ENCODE measurements at places on chromosomes 11 and 22.

DNA sequence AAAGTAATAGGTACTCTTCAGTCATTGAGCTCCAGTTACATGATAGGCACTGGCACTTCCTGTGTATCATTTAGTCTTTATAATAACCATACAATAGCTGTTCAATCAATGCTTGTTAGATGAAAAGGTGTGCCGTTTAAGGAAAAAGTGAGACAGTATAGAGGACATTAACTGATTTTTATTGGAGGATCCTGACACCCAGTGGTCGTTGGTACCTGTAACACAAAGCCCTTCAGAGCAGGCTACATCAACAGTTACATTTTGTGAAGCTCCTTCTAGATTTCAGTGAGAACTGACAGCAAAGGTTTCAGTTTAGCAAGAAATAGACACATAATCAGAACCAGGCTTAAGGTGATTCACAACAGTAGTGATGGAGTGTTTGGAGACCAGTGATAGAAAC is 44.2 kb downstream of the CCDC81 start:
- DNase-seq, result peak; percentile 30

DNA sequence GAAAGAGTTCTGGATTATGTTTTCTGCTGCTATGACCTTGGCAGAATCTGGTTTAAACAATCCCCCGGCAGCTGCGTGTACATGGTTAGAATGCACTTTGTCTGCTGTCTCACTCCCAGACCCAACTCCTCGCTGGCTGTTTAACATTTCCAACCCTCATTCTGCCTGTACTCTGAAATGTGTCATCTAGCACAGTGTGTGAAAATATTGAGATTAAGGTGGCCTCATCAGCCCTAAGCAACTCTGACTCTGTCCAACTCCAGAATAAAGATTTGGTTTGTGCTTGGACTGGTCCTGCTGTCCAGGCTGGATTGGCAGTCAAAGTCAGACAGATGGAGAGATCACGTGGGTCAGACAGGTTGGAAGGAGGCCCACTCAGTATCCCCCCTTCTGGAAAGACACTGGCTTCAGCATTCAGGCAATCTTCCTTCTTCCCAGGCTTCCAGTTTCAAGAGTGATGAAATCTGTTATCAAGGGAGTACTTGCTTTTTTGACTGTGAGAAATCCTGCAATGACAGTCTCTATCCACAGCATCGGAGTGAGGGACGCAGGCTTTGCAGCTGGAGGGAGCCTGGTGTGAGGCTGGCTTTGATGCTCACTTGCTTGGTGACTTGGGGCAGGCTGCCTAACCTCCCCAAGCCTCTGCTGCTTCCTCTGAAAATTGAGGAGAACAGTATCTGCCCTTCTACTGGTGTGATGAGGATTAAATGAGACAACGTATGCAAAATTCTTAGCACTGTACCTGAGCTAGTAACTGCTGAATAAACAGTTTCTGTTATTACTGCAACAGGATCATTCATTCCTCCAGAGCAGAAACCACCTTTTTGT is 29.8 kb downstream of the ABTB2 start:
- no peak for DNase-seq

GRCh38 chr11:8016440-8016839 is 29.3 kb downstream of the EIF3F start:
- DNase-seq, result no peak

- DNase-seq, result no peak
Observed at GRCh38 chr11:78199015-78199652, 10.4 kb downstream of the USP35 start.

DNA sequence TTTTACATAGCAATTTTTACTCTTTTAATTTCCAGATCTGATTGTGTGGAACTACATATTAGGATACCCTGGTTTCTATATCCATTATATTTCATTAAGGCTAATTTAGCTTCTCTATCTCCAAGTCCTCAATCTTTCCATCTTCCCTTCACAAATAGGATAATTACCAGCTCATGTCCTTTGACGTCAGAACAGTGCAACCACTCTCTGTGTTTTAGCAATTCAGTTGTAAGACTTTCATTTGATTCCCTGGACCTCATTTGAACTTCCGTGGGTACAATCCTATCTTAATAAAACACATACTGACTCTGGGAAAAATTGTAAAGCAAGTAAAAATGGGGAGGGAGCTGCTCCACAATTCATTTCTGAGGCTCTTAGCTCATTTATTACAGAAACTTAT is 52.8 kb downstream of the FAM76B start:
- no peak for DNase-seq

DNA sequence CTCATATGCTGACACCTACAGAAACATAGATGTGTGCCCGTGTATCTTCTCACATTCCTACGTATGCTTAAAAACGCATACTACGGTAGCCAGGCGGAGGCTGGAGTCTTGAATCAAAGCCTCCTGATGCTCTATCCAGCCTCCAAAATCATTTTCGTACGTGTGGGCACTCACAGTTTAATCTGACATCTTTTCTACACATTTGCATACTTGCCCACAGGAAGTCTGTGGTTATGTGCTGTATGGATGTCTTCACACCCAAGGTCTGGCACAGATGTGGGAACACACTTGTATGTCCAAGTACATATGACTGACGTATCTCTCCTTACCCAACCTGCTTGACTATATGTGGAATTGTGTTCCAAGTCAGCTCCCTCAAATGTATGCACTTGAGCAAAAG is 561.8 kb upstream of the CADM1 start:
- peak; percentile 26 for DNase-seq

DNA sequence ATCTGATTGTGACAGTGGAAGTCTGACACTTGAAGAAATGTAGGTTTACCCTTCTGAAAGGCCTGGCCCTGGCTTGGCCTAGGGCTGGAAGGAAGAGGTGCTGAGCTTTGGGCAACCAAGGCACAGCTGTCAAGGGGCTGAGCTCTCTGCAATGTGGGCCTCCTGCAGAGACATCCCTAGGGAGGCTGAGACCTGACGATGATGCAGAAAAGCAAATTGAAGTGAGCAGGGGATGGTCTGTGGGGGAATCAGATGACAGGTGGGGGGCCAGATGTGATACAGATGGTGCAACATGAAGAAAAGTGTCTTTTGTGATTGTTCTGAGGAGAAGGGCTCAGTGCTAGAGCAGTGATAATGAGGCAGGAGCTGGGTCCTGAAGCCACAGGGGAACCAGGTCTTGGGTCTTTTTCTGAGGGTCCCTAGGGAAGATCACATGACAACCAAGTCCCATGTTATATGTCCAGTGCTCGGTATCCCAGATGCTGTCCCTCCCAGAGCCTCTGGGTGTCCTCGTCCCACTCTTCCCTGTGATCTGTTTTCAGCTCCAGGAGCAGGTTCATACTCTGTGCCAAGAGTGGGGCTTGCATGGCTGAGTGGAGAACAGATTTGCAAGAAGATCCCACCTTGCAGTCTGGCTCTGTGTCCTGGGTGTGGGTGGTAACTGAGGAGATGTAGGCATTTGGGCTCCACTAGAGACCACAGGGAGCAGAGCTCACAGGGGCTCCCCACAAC is 79.9 kb upstream of the VPREB1 start:
- DNase-seq, result peak; percentile 8

DNA sequence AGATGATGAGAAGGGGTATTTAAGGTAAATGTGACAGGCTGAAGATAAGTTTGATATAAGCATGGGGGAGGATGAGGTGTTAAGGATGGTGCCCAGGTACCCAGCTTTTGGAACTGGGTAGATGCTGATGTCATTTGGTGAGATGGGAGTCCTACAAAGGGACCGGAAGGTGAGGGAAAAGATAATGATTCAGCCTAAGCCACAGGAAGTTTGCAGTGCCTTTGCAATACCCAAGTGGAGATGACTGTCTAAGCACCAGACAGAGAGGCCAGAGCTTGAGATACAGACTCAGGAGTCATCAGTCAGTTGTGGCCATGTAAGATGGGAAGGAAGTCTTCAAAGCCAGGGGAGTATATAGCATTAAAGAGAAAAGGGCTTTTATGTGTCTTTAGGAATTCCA is 30.0 kb upstream of the SMCO4 start:
- peak; percentile 3 for DNase-seq

DNA sequence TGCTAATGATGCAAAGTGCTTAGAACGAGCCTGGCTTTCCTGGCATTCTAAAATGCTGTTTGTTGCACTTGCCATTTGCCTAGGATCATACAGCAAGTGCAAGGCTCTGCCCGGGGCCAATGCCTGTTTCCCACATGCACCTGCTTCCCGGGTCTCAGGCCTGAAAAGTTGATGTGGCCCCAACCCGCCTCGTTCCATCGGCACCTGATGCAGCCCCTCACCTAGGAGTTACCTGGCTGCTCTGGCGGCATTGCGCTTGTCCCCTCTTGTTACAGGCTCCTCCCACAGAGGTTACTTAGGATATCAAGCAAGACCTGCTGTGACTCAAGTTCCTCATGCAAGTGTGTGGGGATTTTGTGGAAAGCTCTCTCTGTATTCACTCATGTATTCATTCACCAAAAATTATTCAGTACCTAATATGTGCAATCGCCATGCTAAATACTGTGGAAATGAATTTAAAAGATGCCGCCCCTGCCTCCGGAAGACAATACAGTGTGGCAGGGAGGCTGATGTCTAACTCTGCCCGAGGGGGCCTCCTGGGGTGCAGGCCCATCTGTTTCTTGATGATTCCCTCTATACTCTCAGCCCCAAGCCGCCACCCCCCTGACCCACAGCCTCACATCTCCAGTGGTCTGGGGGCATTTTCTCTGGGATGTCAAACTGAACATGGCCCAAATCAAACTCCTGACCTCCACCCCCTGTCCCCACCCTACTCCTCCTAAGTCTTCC is 184.5 kb downstream of the EFCAB6 start:
- no peak for DNase-seq
